NCI-H2081 (cell line): ENCODE measurements at places on chromosomes 7 and 10.

GRCh38 chr7:8363407-8364015 lies 69.9 kb upstream of the NXPH1 start:
- DNase-seq: no peak

- no peak for DNase-seq
Measured at GRCh38 chr7:112398534-112398933, 51.7 kb upstream of the IFRD1 start.

DNA sequence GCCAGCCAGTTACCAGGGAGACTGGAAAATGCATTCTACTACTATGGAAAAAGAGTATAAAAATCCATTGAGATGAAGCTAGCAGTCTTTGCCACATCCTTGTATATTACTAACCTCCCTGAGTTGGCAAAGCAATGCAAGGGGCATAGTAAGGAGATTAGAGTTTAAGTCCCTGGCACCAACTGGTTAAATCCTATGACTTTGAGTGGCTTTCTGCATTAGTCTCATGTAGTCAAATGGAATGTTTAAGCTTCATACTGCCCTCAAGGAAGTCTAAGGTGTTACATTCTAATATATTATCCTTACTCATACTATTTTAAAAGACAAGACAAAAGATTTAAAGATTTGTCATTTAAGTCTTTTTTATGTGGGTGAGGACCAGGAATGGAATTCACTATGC lies 110.1 kb downstream of the INHBA start:
- DNase-seq: no peak

- DNase-seq: no peak
Measured at GRCh38 chr10:58920655-58921003, 255.8 kb upstream of the PHYHIPL start.

DNA sequence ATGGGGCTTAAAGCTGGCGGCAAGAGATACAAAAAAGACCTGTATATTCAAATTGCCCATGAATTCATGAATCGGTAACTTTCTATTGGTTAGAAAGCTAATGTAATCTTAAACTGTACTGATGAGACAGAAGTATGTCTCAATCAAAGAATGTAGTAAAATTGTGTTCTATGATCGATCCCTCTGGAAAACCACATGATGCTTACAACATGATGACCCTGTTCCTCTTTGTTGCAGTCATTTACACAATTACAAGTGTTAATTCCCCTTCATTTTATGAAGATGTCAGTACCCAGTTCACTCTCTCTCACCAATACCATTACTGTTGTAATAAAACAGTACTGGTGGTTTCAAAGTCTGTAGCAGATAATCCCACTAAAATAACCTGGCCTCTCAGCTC lies 10.1 kb downstream of the KIF5B start:
- DNase-seq: no peak

DNA sequence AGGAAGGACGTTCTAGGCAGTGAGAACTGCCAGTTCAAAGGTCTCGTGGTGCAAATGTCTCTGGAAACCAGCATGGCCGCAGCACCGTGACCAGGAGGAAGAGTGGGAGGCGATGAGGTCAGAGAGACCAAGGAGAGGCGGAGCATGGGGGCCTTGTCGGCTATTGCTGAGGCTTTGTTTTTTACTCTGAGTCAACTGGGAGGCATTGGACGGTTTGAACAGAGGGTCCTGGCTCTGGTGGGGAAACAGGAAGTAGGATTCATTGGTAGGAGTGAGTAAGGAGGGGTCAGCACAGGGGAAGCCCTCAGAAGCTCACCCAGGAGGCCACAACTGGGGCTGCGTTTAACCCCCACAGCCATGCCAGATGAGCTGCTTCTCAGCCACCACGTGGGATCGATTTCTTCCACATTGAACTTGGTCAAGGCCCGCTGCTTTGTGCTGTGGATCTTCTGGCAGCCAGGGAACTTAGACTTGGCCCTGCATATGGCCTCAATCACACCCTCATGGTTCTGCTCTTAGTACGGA lies 22.2 kb upstream of the SH2B2 start:
- no peak for DNase-seq
